ENCODE measurements at places on chromosomes 4 and X.

GRCh38 chr4:85632981-85633380 is 158.0 kb downstream of the ARHGAP24 start:
- DNase-seq = no peak

GRCh38 chr4:152479428-152480026 is 56.4 kb downstream of the FBXW7 start:
- DNase-seq = no peak

DNA sequence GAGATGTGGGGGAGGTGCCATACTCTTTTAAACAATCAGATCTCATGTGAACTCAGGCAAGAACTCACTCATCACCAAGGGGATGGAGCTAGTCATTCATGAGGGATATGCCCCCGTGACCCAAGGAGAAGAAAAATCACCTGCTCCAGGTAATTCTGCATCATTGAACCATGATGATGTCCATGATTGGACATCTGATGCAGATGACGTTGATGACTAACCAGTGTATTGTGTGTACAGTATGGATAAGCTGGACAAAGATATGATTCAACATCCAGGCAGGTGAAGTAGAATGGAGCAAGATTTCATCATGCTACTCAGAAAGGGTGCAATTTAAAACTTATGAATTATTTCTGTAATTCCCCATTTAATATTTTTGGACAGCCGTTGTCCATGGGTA is 286.4 kb upstream of the SMIM31 start:
- DNase-seq = no peak

DNA sequence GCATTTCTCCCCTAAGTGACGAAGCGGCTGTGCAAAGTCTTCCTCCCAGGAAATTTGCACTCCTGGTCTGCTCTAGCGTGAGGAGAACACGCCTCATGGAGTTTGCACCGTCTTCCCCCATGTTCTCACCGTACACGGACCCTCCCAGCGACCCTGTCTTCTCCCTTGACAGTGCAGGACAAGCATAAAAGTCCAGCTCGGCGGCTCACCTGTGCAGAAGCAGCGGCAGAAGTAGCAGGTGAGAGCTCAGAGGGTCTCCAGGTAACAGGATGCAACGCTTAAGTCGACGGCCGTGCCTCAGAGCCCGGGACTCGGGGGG is 314 bp downstream of the P2RY8 start:
- DNase-seq = no peak

GRCh38 chr4:110793381-110793801 is 170.5 kb upstream of the PITX2 start:
- DNase-seq = no peak

DNA sequence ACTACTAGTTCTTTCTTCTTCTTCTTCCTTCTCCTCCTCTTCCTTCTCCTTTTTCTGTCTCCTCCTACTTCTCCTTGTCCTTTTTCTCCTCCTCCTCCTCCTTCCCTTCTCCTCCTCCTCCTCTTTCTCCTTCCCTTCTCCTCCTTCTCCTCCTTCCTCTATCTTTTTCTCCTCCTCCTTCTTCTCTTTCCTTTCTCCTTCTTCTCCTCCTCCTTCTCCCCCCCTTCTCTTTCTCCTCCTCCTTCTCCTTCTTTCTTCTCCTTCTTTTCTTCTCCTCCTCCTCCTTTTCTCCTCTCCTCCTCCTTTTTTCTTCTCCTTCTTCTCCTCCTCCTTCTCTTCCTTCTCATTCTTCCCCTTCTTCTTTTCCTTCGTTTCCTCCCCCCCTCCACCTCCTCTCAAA is 21.8 kb upstream of the NAP1L5 start:
- no peak for DNase-seq

DNA sequence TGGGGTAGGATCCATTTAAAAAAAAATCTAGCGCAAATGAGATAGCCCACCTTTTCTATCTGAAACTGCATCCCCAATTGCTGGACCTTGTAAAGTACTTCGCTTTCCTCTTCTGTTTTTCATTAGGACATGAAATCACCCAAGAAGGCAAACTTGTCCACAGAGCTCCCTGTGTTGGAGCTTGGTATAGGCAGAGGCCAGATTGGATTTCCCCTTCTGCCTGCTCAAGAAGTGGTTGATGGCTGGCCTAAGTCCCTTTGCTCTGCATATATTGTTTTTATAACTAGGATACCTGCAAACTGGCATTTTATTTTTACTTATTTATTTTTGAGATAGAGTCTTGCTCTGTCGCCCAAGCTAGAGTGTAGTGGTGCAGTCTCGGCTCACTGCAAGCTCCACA is 28.4 kb downstream of the RNF4 start:
- no peak for DNase-seq

DNA sequence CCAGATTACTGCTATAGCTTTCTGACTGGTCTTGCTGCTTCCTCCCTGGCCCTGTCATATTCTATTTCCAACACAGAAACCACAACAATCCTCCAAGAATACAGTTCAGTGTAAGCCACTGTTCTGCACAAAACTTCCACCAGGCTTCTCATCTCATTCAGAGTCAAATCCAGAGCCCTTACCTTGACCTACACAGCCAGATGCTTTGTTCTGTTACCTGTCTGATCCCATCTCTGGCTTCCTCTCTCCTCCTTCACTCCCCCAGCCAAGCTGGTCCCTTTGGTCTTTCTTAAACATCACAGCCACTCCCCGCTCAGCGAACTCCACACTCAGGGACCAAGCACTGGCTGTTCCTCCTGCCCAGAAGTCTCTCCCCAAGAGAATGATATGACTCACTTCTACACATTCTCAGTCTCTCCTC is 84.8 kb upstream of the BMP2K start:
- DNase-seq = no peak

DNA sequence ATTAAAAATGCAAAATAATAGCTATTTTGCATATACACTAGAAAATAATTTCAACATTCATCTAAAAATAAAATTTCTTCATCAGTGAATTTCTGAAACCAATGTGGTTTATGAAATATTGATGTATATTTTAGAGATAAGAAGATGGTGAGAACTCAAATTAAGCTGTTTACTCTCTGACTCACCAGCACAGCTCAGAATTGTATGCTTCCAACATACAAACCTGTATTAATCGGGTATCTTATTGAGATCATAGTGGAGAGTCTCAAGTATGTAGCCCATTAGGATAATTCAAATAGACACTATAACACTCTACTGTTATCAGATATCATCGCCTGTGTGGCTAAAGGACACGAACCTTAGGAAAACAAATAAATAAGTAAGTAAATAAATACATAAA is 899.5 kb upstream of the INTU start:
- no peak for DNase-seq
